ENCODE measurements at places on chromosomes 12 and 14.

DNA sequence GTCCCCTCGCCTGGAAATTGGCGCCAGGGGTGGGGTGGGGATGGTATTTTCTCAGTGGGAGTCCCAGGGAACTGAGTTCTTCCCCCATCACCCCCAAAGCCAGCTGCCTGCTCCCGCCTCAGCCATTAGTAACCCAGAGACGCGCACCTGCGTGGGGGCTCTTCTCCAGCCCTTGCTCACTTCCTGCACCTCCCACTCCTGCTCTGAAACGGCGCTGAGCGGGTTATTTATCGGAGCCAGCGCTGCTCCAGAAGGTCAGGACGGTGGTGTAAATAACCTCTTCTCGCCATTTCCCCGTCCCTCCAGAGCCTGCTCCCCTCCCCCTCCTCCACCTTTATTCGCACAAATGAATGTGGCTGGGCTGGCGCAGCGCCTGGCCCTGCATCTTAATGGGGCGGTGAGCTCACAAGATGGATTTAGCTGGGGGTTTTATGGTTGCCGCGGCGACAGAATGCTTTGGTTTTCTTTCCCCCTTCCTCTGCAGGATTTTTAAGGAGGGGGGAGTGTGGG is 12.2 kb downstream of the GPR84 start:
- peak; percentile 90 for DNase-seq

DNA sequence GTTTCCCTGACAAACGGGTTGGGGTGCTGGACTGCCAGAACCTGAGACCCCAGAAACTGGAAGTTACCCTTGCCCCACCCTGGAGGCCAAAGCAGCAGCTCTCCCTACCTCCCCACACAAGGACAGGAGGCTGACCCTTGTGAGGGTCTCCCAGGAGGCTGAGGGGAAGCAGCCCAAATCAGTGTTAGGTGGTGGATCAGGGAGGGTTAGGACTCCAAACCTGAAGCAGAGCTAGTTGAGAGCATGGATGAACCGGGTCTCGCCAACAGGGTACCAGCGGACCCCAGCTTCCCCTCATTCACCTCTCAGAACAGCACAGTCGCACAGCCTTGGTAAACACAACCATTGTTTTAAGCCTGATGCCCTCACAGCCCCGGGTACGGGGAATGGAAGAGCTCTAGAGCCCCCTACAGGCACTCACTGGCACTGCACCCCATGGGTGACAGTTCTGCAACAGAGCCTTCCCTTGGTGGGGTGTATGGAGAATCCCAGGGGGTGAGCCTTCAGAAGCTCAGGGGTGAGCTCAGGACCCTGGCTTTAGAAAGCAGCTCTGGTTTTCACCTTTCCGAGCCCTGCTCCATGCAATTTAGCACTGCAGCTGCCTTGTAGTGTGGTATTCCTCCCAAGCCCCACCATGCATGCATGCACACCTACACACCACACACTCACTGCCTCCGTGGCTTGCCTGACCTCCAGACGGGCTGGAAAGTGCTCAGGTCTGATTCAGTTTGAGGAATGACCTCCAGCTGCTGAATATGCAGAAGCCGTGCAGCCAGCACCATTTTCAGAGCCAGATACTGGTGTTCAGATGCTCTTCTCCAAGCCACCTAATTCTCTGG is 11.2 kb downstream of the ESRRB start:
- DNase-seq = peak; percentile 77

- DNase-seq = no peak
These were observed 14.4 kb upstream of the FAM181A start for GRCh38 chr14:93912782-93913181.

- no peak for DNase-seq
These were observed 20.6 kb upstream of the YARS2 start for GRCh38 chr12:32776258-32776657.

DNA sequence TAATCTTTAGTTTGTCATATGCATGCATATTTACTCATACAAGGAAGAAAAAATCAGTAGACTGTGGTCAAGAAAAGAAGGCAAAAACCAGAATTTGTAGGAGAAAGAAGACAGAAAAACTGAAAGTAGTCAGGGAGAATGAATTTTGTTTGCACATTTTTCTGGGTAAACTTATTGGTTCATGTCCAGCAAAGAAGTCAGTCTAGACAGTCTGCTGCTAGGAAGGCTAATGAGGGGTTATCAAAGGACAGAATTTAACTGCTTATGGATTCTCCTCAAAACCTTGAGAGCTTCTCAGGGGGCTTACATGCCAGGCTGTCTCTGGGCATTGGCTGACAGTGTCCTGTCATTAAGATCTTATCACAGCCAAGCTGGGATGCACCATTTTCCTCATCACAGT is 293.9 kb downstream of the RPAP3 start:
- DNase-seq = no peak

GRCh38 chr12:81809829-81810595 is 50.9 kb upstream of the PPFIA2 start:
- DNase-seq = no peak

DNA sequence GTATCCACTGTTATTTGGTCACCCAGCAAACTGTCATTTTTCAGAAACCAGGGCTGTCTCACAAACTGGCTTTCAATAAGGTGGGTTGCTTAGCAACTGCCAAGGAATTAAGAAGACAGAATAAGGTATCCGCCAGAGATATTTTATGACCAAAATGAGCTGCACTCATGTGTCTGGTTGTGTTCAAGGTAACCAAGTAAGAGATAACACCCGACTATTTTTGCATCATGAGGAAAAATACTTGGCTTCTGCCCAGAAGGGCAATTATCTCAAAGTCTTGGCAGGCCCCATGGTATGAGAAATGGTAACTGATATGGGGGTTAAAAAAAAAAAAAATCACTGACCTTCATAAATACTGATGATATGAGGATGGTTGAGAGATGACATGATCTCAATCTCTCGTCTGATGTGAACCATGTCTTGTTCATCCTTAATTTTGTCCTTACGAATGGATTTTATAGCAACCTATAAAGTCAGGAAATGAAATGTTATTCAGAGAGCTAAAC is 32.6 kb downstream of the NUAK1 start:
- no peak for DNase-seq

DNA sequence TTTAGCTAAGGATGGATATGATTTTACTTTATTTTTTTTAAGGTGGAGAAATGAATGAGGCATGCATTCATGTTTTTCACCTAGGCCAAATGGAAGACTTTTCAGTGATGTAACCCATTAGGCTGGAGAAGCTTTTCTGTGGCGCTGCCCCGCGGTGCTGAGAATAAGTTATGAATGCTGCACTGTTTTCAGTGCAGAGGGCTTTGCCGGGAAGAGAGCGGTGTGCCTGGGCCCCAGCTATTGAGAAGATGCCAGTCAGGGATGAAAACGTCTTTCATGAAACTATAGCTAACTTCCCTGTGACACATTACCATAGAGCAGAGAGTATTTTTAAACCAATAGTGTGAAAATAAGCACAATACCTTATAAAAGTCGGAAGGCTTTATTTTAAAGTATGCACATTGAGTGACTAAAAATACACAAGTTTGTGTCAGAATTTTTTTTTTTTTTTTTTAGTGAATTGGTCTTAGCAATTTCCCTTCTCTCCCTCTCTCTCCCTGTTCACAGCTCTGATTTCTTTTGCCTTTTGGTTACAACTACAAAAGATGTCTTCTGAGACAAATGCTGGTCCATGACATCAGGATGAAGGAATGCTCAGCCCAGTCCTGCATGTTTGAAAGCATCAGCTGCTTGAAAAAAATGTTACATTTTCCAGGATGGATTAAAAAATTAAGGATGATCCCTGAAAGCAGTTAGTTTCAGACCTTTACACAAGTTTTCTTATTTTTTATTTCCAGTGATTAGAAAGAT is 48.3 kb downstream of the NPAS3 start:
- DNase-seq = no peak

DNA sequence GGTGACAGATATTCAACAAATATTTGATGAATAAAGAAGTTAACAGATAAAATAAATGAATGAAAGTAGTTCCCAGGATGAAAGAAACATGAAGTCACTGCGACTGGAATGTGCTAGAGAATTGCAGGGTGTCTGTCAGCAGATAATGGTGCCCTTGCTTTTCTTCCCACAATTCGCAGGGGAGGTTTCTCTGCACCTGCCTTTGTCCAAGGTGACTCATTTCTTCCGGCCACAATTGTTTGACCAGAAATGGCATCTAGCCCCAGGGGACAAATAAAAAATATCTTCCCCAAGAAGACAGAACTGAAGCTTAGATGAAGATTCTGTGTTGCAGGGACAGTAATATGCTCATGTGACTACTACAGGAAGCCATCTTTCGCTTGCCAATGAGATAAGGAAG is 316.1 kb upstream of the TBX3 start:
- DNase-seq = peak; percentile 15

GRCh38 chr12:50070314-50071060 is 13.1 kb downstream of the ASIC1 start:
- DNase-seq = peak; percentile 84

- DNase-seq = peak; percentile 42
These were observed 56.7 kb downstream of the MSRB3 start for GRCh38 chr12:65335021-65335714.

DNA sequence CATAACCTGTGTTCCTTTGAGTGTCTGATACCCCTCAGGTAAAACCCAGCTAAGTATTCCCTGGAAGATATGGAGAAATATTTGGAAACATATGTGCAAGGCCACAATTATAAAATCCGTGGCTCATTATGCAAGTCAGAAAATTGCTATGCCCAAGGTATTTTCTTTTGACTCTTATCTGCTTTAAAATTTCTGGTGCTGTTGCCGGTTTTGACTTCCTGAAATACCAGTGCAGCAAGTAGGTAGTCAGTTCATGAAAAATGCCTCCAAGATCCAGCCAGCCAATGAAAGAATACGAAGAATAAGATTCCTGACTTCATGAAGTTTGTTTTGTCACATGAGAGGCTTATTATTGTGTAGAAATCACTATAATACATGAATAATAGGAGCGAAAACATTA is 20.2 kb upstream of the FUT8 start:
- no peak for DNase-seq

GRCh38 chr12:94458877-94459727 is 565 bp downstream of the CEP83 start:
- peak; percentile 90 for DNase-seq

DNA sequence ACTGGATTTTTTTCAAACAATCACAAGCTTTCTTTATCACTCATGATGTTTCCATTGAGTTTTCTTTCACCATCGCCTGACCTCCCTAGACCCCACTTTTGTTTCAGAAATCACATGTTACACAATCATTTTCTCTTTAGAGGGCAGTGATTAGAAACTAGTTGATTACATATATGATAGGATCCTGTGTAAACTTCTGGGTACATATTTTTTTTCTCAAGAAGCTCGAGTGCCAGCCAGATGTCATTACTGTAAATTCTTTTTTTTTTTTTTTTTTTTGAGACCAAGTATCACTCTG is 62.4 kb upstream of the PSMA6 start:
- DNase-seq = no peak

- no peak for DNase-seq
These were observed 188.9 kb upstream of the FOXG1 start for GRCh38 chr14:28577711-28578131.

DNA sequence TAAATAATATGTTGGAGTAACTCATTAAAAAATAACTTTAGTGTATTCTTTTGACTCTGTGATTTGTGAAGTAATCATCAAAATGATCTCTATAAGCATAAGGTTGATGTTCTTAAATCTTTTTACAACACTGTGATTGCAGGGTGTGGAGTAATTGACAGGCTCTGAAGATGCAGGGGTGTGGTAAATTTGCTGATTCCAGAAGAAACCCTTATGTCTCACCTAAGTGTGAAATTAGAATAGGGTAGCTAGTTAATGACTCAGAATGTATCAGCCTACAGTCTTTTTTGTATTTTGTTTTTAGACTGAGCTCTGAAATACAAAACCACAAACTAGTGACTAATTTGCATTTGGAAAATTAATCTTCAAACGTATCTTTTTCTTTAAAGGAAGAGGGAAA is 5.9 kb downstream of the PRPF39 start:
- DNase-seq = no peak

DNA sequence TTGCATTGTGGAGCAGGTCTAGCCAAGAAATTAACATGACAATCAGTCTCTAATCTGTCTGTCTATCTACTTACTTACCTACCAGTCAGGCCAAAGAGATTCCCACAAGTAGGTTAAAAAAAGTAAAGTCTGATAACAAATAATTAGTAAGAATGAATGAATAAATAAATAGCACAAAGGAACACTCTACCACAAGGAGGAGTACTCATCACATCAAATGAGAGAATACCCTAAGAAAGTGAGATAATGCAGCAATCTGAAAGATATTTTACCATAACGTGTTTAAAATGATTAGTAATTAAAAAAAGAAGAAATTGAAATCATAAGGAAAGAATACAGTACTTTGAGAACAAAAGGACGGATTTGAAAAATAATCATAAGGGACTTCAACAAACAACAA is 187.2 kb downstream of the SYNE2 start:
- DNase-seq = no peak

GRCh38 chr14:30193101-30193500 is 265.5 kb upstream of the PRKD1 start:
- no peak for DNase-seq

- DNase-seq = peak; percentile 70
These were observed 373.3 kb downstream of the TMEM132D start for GRCh38 chr12:129530517-129530916.

DNA sequence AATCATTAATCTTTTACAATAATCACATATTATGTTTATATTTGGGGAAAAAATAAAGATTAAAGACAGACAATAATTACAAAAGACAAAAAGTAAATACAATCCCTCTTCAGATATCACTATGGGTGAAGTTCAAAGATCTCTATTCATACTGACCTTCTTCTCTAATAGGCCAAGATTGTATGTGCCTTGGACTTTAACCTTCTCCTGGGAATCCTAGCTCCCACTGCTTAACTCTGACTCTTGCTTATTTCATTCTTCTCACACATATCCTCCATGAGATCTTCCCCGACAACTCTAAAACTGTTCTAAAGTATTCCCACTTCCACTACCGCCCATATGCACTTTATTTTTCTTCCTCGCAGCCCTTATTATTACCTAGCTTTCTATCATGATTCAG is 83.8 kb downstream of the EEA1 start:
- DNase-seq = no peak

DNA sequence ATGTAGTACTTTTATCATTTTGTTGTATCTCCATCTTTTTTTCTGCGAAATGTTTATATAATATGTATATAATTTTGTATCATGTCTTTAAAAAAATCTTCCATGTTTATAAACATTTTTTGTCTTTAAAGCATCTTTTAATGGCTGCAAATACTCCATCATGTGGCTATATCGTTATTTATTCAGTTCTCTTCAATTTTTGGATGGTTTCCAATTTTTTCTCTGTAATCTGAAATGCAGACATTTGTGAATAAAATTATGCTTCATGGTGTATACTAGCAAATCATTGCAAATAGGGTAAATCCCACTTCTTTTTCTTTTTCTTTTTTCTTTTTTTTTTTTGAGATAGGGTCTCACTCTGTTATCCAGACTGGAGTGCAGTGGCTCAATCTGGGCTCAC is 54.0 kb downstream of the CPSF2 start:
- no peak for DNase-seq

GRCh38 chr12:12907552-12907951 is 16.2 kb downstream of the GPRC5A start:
- DNase-seq = no peak

DNA sequence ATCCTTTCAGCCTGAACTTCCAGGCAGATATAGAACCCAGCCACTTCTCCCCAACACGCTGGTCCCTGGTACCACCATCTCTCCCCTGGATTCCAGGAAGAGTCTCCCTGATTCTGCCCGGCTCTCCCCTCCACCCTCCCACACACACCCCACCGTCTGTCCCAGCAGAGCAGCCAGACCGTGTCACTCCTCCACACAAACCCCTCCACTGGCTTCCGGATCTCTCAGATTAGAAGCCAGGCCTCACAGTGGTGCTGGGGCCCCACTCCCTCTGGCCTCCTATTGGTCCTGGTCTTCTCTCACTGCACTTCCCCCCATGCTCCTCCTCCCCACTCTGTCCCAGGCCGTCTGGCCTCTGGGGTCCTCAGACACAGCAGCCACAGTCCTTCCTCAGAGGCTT is 52.4 kb upstream of the CDKN3 start:
- peak; percentile 49 for DNase-seq

Measured in DMS53 (cell line).